Spinal cord (tissue), 10 donors: ENCODE measurements at places on chromosomes 12 and 14.

DNA sequence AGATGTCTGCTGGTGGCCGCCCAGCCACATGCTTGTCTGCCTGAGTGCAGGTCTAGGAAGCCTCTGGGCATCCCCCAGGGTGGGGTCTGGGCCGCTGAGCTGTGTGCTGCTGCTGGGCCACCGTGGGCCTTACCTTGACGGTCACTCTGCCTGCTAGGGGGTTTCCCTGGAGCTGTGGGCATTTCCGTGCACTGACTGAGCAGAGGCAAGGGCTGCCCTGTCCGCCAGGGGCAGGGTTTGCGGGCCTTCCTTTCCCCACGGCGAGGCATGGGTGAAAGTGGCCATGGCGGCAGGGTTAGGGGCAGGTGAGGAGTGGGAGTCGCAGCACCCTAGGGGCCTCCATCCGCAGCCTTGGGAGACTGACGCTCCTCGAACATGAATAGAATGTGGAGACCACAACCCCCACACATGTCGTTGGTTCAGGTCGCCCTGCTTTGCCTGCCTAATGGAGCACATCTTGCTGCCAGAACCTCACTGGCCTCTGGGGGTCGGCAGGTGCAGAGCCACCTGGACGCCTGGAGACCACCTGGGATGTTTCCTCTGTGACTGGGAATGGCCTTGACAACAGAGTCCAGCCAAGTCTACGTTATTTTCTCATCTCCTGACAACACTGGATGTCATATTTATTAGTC lies 2.5 kb downstream of the ZBTB42 start:
- no peak for DNase-seq

DNA sequence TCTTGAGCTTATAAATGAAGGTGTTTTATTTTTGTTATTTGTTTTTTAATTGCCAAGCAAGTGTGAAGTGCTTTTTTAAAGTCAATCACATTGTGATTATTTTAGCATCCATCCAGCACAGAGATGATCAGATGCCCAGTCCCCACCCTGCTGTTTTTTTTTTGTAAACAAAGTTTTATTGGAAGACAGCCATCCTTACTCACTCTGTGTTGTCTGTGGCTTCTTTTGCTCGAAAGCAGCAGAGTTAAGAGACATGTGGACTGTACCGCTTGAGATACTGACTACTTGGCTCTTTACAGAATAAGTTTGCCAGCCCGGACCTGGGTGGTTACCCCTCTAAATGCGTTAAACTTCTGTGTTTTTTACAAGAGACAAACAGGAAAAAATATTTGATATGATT lies 30.9 kb upstream of the AMN start:
- DNase-seq = peak; percentile 27

- peak; percentile 77 for DNase-seq
These were observed 411.9 kb downstream of the FUT8 start for GRCh38 chr14:65824285-65824977.

DNA sequence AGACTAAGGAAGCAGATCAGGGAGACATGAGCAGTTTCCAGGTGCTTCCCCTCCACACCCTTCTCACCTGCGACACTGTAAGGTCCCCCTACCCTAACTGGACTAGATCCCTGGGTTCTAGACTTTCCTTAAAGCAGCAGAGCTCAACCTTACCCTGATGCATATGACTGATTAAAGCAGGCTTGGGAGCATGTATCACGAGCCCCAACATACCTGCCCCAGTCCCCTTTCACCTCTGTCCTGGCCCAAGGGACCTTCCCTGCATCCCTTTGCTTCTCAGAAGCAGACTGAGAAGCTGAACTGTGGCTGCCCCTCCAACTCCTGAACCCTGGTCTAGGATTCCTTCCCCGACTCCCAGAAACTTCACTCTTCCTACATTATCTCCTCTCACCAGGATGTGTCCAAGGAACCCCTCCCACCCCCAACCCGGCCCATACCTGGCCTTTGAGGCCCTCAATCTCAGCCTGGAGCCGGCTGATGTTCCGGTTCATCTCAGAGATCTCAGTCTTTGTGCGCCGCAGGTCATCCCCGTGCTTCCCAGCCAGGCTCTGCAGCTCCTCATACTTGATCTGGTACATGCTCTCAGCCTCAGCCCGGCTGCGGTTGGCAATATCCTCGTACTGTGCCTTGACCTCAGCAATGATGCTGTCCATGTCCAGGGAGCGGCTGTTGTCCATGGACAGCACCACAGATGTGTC lies 5.4 kb downstream of the KRT8 start:
- DNase-seq = no peak

DNA sequence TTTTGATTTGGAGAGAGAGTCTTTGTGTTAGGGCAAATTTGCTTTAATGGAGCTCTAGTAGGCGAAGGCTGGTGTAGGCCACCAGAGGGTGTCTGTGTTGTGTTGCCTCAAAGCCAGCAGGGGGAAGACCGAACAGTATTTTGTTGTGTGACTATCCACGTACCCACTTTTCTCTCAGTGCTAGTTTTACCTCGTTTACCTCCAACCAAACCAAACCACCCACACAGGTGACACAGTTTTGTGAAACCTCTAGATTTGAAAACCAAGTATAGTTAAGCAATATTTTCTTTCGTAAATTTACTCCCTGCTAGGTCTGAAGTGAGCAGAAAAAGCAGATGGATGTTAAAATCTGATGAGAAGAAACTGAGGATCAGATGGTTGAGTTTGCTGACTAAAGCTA lies 36.3 kb upstream of the NPFF start:
- peak; percentile 70 for DNase-seq

DNA sequence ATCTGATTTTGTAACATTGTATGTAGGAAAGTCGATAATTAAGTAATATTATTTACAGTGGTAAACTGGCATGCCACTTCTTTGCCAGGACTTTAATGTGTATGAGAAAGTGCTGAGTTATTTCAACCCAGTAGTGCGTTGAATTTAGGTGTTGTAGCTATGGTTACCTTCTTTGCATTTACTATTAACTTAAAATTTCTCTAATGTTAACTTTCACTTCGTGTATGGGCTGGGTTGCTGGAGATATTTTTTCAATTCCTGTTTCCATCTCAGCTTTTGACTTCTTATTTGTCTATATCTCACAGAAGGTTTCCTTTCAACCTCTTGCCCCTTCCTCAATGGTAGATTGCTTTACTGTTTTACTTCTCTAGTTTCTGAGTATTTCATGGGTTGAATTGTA lies 1345.6 kb downstream of the FSCB start:
- no peak for DNase-seq

- no peak for DNase-seq
These were observed 487 bp downstream of the TINF2 start for GRCh38 chr14:24241829-24242443.

GRCh38 chr12:106576848-106577247 lies 6.0 kb upstream of the RFX4 start:
- DNase-seq = no peak

GRCh38 chr12:89185181-89185580 lies 167.1 kb downstream of the DUSP6 start:
- no peak for DNase-seq

GRCh38 chr12:124896461-124896860 lies 18.0 kb downstream of the UBC start:
- DNase-seq = no peak

DNA sequence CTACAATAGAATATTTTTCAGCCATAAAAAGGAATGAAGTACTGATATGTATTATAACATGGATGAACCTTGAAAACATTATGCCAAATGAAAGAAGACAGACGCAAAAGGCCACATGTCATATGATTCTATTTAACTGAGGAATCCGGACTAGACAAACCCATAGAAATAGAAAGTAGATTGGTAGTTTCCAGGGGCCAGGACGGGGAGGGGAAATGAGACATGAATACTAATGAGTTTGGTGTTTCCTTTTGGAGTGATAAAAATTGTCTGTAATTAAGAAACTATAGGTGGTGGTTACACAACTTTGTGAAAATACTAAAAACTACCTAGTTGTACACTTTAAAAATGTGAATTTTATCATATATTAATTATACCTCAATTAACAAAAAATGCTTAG lies 247.6 kb downstream of the BCAT1 start:
- no peak for DNase-seq

DNA sequence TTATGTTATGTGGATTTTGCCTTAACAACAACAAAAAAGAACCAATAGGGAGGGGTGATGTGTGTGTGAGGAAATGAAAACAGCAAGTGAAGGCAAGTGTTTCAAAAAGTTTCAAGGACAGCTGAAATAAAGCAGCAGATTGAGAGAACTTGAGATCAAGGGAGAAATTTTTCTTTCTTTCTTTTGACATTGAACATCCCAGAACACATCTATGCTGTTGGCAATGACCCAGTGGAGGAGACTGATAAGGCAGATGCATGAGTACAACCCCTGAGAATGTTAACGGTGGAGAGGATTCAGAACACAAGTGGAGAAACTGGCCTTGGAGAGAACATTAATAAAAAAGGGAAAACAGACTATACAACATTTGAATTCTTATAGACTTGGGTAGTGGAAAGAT lies 2.9 kb downstream of the LLPH start:
- no peak for DNase-seq

DNA sequence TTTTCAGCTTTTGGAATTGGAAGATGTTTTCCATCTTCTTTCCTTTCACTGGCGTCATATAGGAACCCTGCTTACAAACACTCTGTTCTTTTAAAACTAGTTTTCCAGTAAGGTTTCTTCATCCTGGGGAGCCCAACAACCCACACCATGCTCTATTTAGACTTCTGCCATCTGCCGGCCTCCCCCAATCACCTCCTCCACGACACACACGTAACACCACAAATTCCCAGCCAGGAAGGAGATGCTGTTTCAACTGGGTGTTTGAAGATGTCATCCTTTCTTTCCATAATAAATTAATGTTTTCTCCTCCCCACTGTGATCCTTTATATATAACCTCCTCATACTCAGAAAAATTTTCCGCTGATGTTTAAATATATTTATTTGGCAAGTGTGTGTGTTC lies 231.4 kb upstream of the DDHD1 start:
- DNase-seq = no peak

- DNase-seq = no peak
These were observed 5.0 kb upstream of the TINF2 start for GRCh38 chr14:24247422-24247821.
